ENCODE measurements at places on chromosomes 1 and 21.
A peak's percentile ranks its signal among the peaks of the same experiment; 100 is the strongest.

GRCh38 chr1:17632541-17633184 is 93.2 kb downstream of the ARHGEF10L start:
- no peak for DNase-seq

- no peak for DNase-seq
Observed at GRCh38 chr1:22184454-22184853, 41.6 kb upstream of the WNT4 start.

- no peak for DNase-seq
Observed at GRCh38 chr1:157270705-157271274, 132.6 kb upstream of the ETV3 start.

DNA sequence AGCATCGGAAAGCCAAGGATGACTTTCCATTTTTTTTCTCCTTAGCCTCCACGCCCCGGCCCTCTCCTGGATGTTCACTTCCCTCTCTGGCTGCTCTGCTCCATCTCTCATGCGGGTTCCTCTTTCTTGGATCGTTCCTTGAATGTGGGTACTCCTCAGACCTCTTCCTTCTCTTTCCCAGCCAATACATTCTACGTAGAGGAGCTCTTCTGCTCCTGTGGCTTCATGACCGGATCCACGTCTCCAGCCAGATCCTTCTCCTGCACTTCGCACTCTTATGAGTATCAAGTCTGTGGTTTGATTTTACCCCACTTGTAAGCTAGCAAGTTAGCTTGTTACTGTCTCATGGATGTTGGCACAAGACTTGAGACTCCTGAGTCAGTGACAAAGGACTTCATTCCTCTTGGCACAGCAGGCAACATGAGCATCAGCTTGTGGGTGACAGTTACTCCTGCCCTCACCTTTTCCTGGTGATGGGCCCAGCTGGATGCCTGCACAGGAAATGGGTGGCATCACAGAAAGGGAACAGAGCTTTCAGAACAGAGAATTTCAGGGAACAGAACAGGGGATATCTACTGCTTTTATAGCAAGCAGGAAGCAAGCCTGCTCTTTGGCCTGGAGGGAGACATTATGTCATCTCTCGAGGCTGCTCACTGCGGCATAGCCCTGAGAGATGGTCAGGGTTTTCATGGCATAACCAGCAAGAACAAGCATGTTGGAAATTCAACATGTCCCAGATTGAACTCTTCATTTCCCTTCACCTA is 100.1 kb upstream of the KIF26B start:
- no peak for DNase-seq

GRCh38 chr1:55374216-55374615 is 159.1 kb upstream of the USP24 start:
- no peak for DNase-seq

DNA sequence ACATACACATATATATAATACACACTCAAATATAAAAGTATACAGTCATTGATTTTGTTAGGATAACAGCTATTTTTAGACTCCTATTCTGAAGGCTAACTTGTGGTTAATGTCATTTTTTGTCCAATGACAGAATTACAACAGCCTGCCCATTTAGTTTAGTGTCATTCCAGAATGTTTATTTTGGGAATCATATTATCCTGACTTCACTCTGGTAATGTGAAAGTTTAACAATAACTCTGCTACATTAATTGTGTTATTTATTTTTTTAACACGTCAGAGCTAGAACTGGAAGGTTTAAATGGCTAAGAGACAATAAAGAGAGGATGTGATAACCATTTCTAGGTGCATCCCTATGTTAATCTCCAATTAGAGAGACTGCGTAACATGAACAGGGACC is 648.1 kb downstream of the USP25 start:
- DNase-seq = no peak

DNA sequence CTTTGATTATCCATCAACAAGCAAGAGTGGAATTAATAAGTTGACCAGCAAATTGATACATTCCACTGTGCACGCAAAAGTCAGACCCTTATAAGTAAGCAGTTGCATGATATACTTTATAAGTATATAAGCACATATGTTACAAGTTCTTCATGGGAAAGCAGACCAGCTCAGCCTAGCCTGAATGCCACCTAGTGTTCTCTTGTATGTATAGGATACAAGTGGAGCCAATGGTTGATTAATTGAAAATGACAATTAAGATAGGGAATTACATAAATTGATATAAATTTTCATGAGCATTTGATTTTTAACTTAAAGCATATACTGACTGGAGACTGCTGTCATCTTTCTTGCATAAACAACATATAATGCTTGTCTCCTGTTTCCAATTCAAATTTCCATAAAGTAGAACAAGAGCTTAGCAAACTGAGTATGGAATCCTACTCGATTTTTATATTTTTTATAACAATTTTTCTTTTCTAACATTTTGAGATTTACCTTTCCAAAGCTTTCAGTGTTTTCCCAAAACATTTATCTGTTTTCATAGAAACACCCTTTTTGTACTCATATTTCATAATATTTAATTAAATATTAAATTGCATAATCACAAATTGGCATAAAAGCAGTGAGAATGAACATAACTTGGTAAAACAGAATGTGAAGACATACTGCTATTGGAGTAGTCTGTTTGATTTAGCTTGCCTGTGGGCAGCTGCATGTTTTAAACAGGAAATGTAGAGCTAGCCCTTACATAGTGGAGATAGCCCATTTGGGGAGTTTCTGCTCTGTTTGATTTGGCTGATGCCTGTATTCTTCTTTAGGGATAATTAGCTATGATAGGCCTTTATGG is 62.8 kb downstream of the MAGI3 start:
- DNase-seq = peak; percentile 21

GRCh38 chr21:17673261-17674020 is 60.7 kb upstream of the BTG3 start:
- no peak for DNase-seq

DNA sequence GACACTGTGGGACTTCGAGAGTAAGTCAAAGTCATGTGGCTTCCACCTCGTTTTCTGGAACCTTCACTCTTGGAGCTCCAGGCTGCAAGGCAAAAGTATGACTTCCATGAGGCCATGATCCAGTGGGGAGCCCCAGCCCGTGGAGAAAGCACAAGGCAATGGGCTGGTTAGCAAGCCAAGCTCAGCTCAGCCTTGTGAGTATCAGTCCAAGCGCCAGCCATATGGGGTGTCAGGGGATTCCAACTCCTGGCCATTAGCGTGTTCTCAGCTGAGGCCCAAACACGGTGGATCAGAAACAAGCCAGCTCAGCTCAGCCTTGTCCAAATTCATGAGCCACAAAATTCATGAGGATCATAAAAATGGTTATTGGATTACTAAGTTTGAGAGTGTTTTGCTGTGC is 261.0 kb downstream of the RHOU start:
- DNase-seq = no peak

- DNase-seq = no peak
Observed at GRCh38 chr1:178639326-178639725, 85.7 kb upstream of the RALGPS2 start.

DNA sequence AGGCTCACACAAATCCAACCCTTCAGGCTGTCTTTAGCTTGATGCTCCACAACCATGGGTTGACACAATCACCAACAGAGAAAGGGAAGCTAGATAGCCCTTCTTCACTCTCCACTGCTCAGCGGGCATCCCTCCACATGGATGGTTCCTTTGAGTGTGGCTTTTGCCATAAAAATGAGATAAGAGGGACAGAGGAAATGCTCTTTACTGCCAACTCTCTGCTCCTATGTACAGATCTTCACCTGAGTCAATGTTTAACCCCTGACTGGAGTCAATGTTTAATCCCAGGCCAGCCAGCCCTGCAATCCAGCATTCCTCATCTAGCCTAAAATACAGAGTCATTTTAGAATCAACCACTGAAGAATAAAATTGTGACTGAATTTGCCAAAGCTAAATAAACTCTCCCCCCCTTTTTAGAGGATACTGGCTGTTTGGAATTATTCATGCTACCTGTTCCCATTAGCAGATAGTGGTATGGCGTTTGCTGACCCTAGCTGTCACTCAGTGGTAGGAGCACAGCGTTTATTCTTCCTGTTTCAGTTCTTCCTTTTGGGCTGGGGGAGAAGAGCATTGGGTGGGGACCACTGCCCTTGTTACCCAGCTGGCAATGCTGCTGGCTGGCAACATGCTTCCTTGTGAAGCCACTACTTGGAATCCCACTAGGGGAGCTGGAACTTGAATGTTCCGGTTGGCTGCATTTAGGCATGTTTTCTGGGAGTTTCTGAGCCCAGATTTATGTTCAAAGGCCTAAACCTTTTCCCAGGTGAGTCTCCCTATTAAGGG is 5.2 kb upstream of the PIGR start:
- DNase-seq = no peak

GRCh38 chr1:168335500-168335899 is 54.8 kb downstream of the TBX19 start:
- DNase-seq = no peak

DNA sequence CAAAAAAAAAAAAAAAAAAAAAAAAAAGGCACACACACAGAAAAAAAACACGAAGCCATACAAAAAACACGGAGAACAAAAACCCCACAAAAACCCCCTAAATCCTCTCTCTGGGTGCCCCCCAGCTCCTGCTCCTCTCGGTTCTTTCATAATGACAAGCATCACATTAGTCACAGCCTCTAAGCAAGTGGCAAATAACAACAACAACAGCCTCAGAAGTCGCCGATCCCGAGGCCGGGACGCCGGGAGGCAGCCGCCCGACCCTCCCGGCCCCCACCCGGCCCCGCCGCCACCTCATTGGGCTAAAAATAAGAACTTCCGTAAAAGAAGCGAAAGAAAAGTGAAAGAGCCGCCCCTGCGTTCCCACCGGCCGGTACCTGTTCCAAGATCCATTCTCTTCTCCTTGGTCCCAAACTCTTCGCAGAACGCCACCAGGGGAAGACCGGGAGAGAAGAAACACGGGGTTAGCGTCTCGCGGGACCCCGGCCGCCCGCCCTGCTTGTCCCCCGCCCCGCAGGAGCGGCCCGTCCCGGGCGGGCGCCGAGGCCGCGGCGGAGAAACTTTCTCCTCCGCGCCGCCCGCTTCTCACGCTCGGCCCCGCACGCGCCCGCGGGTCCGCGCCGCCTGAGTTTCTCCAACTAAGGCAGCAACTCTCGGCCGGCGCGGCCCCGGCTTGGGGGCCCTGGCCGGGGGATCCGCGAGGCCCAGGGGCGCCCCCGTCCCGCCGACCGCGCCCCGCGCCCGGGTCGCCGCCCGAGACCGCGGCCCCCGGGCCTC is 102.8 kb downstream of the CASZ1 start:
- DNase-seq = no peak

DNA sequence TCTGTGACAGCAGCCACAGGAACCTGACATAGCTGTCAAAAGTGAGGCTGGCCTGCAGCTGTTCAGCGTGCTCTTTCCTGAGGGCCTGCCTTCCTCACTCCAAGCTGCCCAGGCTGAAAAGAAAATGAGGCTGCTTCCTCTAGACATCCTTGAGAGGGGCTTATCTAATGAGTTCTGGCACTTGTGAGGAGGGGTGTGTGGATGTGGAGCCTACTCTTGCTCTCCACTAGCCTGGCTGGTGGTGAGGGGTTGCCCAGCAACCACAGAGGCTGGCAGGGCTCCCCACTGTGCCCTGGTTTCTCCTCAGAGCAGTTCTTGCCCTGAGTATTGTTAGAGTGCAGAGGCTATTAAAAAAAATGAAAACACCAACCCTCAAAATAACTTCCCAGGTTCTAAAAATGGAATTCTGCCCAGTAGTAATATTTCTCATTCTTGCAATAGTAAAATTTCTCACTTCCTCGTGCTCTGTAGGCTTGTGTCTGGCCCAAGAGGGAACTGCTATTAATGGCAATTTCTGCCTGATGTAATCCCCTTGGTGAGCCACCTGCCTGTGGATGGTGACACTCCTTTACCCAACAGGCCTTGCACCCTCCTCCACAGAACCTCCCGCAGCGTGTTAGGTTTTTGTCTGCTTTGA is 52.6 kb upstream of the EPS8L3 start:
- DNase-seq = no peak

Measured in fibroblast of skin of left quadriceps (primary cell).